ENCODE measurements at places on chromosomes 1 and 21.

GRCh38 chr1:30171537-30172298, 551.7 kb downstream of the MATN1 start:
- DNase-seq, result no peak

GRCh38 chr1:12511128-12511484, 106.9 kb downstream of the DHRS3 start:
- no peak for DNase-seq

DNA sequence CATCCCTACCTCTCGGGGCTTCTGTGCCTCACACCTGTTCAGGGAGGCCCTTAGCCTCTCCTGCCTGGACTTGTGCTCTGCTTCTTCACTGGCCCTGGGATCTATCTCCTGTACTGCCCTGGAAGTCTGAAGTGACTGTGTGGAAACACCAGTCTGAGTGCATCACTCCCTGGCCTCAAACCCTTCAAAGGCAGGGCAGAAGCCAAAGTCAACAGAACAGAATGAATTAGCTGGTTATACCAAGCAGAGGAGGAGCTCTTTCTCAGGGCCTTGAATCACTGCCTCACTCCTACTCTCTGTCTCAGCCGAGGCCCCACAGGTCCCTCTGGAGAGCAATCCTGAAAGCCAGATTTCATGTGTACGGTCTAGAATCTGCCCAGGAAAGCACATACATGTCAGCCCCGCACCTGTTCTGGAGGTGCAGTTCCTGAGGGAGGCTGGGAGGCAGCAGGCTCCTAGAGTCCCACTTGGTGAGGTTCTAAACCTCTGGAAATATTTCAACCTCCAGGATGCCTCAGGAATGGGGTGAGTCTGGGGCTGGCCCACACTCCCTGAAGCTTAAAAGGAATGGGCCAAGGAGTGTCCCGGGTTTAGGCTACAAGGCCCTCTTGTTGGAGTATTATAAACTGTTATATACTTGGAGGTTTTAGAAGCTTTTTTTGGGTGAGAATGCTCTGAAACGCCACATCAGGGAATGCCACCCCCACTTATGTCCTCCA, 98.3 kb downstream of the ABCA4 start:
- DNase-seq, result no peak

- no peak for DNase-seq
These were observed 573 bp downstream of the KLHL21 start for GRCh38 chr1:6601923-6602668.

- no peak for DNase-seq
These were observed 18.8 kb downstream of the JUN start for GRCh38 chr1:58765006-58765405.

GRCh38 chr1:89356658-89357400, 7.0 kb upstream of the GBP6 start:
- DNase-seq, result no peak

GRCh38 chr1:53294567-53294966, 33.3 kb downstream of the LRP8 start:
- DNase-seq, result peak; percentile 31

DNA sequence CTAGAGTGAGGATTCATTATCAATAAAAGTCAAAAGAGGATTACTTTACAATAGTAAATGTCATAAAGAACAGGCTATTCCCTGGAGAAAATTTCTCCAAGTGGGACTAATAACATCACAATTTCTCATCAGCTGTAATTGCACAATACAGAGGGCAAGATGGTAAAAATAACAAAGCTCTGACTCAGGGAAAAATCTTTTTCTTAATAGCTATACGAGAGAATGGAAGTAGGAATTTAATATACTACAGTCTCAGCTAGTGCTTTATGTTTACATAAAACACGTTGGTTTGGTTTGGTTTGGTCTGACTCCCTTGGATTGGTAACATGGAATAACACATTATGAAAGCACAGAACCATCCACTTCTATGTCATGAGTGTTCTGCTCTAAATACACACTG, 397.6 kb downstream of the LRRIQ3 start:
- DNase-seq, result no peak

DNA sequence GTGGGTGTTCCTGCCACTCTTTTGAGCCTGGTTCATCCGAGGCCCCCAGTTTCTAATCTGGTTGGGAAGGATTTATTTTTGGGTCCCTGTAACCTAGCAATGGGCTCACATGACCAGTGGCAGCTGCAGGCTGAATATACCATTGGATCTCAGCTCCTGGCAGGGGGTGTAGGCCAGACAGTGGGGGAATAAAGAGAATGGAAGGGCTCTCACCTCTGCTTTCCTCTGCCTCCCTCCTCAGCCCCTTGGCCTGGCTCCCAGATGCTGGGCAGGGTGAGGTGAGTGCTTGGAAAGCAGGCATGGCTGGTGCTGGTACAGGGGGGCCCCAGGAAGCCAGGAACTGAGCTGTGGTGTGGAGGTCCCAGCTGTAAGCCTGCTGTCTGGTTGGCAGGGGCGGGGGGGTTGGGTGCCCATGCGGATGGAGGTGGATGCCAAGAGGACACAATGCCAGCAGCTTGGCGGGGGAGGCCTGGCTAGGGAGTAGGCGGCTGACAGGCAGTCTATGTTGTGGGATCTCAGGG, 3.6 kb upstream of the GPR61 start:
- DNase-seq, result no peak

GRCh38 chr1:58397187-58397820, 149.2 kb downstream of the OMA1 start:
- DNase-seq, result no peak

DNA sequence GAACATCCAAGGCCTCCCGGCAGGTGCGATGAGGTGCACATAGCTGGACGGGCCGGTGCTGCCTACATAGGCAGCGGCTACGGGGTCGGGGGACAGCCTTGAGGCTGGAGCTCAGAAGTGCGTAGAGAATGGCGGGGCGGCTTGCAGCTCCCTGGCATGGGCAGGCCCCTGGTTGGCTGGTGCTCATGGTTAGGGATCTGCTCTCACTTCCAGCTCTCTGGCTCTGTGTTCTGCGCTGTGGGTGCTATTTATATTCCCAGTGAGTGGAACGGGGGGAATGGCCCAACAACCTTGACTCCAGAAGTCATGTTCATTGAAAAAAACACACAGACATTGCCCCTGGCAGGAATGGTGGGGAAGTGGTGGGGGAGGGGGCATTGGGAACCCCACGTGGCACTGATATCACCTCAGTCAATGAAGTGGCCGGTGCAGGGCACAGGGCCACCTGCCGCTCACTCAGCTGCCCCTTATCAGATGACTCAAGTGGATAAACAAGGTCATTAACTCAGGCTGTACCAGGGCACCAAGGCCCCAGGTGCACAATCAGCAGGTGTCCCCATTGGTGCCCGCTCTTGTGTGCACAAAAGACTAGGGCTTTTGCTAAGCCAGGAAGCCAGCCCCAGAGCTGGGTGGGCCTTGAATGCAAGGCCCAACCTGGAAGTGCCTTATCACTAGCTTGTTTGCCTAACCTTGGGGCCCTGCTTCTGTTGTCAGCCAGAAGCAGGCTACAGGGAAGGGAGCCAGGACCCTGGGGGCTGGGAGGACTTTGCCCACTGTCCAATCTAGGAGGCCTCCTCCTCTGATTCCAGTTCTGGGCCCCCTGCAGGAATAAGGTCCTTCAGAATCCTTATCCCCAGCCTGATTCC, at the start of gene NR0B2:
NR0B2 (minus strand) TSS at position 222 of the 866 bp plus-strand sequence; CDS start at position 187, 35 bp downstream.
- DNase-seq, result no peak

DNA sequence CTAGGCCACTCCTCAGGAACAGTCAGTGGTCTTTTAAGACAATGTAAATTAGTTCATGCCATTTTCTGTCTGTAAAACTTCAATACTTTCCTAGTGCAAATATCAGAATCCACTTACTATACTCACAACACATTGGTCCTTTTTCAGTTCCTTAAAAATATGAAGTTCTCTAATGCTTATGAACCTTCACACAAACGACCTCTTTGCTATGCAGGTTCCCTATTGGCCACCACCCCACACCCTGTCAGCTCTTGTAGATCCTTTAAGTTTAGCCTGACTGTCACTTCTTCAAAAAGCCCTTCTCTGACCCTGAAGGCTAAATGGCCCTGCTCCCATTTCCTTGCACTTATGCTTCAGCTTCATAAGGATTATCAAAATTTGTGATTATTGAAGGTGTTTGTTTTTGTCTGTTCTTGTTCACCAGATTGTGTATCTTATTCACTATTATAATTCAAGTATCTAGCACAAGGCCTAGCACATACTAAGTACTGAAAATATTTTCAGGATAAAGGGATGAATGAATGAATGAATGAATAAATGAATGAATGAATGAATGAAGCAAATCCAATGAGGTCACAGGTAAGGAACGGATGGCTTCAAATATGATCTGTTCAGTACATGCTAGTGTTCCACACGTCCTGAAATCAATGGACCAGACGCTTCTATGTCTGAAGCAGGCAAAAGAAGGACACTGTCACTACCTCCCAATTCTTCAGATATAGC, 373.9 kb downstream of the VAV3 start:
- DNase-seq, result no peak

GRCh38 chr1:55204997-55205396, 10.2 kb downstream of the USP24 start:
- no peak for DNase-seq

- DNase-seq, result no peak
These were observed 96.7 kb upstream of the CXADR start for GRCh38 chr21:17416139-17416538.

DNA sequence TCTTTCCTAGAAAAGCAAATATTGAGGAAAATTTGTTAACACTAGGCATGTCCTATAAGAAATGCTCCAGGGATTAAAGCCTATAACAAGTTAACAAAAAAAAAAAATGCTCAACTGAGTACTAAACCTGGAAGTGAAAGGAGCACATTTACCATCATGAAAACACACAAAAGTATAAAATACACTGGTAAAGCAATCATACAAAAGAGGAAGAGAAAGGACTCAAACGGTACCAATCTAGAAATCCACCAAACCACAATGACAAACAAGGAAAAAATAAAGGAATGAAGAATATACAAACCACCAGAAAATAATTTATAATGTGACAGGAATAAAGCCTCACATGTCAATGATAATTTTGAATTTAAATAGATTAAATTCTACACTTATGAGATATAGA, 21.2 kb downstream of the CD1E start:
- DNase-seq, result no peak

DNA sequence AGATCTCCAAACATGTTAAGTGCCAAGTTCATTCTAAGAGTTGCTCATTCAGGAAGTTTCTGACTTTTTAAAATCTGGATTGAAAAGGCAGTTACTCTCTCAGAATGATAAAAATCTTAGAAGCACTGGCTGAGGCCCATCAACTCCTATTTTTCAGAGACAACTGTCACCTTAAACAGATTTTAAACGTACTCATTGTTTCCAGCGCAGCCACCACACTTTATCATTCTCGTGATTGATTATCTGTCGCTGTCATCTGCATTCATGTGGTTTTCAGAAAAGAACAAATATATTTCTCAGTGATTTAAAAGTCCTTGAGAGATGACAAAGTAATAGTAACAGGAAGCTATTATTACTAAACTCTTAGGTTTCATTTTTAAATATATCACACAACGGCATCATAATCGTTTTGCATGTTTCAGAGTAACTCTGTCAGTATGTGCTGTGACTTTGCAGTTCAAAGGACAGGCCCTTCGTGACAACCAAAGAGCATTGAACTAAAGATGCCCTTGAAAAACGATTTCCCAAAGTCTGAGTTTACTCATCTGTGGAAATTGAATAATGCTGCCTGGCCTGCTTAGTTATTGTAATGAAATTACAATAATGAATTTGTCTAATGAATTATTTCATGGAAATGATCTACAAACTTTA, 14.9 kb upstream of the KCNK1 start:
- no peak for DNase-seq

DNA sequence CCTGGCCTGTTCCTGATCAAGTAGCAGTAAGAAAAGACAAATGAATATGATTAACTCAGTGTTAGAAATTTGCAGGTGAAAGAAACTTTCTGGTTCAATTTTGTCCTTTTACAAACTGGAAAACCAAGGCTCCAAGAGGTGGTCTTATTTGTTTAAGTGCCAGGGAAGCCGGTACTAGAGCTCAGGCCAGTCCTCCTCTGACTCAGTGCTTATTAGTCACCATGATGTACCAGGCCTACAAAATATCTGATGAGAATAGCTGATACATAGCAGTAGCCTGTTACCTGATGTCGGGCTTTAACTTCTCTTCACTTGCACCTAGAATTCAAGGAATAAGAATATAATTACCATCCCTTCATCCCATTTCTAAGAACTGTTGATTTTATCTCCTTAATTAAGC, 394.8 kb downstream of the LMX1A start:
- no peak for DNase-seq

- DNase-seq, result no peak
These were observed 45.2 kb upstream of the DPT start for GRCh38 chr1:168774241-168774640.

DNA sequence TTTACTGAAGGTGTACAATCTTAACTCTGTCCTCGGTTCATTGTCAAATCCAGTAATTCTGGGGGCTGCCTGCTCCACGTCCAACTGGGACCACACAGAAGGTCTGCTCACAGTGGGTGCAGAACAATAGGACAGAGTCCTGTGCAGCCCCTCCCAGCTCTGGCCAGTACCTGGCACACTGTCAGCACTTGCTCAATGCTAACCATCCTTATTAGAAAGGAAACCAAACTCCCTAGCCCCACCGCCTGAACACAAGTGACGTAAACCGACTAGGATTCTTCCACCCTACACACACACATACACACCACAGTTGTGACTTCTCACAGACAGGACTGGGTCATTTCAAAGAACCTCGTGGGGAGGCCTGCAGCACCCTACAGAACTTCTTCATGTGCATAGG, 5.2 kb downstream of the BCAR3 start:
- no peak for DNase-seq

GRCh38 chr1:216549796-216550195, 126.5 kb upstream of the USH2A start:
- DNase-seq, result no peak

DNA sequence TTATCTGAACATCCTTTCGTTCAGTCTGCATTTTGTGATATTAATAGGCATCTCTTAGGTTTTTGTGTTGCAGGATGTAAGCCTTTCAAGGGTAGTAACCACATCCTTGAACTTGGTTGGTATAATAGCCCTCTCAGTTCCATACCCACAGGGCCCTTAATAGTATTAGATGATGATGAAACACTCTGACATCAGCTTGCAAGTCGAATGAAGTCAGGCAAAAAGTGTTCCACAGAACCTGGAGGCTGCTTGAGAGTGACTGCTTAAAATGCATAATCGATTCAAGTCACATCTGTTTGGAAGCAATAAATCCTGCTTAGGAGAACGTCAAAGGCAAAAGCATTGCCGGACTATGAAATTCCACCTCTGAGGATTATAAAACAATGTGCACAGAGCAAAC, 415.6 kb upstream of the KAZN start:
- DNase-seq, result no peak

DNA sequence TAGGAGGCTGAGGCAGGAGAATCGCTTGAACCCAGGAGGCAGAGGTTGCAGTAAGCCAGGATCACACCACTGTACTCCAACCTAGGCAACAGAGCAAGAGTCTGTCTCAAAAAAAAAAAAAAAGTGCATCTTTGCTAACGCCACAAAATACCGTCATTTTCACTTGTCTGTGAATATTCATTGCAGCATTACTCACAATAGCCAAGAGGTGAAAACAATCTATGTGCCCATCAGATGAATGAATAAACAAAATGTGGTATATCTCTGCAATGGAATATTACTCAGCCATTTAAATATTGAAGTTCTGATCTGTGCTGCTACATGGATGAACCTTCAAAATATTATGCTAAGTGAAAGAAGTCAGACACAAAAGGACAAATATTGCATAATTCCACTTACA, 7.9 kb upstream of the TIAM1 start:
- DNase-seq, result no peak

Measured in CD4-positive, alpha-beta T cell treated with Interleukin-4 for 1 hour (primary cell).